Peyer's patch (tissue), 4 donors: ENCODE measurements at places on chromosomes 5 and 9. TPM values are rescaled to one million over a fixed set of nuclear protein-coding genes. Genes with fewer than 3 reads are reported as not detected.

GRCh38 chr9:124699575-124699974 lies 71.5 kb downstream of the NR6A1 start:
- no peaks in the 10 kb centered on the region for H3K36me3 ChIP-seq

GRCh38 chr5:38607396-38607795 lies 51.0 kb upstream of the LIFR start:
- H3K27ac ChIP-seq = no peak overlapping the region
- no peaks in the 10 kb centered on the region for H3K36me3 ChIP-seq
- DNase-seq = no peak
- no peaks in the 10 kb centered on the region for H3K4me1 ChIP-seq
- H3K4me3 ChIP-seq = no peak overlapping the region
- no peaks in the 10 kb centered on the region for H3K27me3 ChIP-seq

DNA sequence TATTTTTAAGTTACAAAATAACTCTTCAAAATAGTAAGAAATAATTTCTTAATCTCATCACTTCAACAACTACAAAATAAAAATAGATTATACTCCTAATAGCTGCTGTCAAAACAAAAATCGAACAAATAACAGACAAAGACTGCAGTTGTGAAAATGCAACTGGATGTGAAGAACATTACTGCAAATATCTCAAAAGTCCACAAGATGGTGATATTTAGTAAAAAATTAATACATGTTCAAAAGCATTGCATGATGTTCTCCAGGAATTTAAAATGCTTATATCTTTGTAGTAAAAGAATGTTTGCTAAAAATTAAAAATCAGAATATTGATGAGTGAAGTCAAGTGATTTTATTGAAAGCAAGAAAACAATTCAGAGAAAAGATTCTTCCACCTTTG lies 66.2 kb downstream of the MPDZ start:
- H3K36me3 ChIP-seq = no peaks in the 10 kb centered on the region
- H3K27ac ChIP-seq = no peak overlapping the region
- H3K4me1 ChIP-seq = no peaks in the 10 kb centered on the region
- no peak overlapping the region for H3K4me3 ChIP-seq
- no peaks in the 10 kb centered on the region for H3K27me3 ChIP-seq

- H3K27ac ChIP-seq = no peak overlapping the region
- no peaks in the 10 kb centered on the region for H3K27me3 ChIP-seq
- H3K4me1 ChIP-seq = peaks cover 6% of the 10 kb centered on the region
- no peak for DNase-seq
- H3K4me3 ChIP-seq = no peak overlapping the region
Observed at GRCh38 chr5:40376566-40376965, 303.1 kb upstream of the PTGER4 start.

GRCh38 chr5:59103303-59103702 lies 520.4 kb downstream of the RAB3C start:
- no peak overlapping the region for H3K4me3 ChIP-seq
- H3K27me3 ChIP-seq = no peaks in the 10 kb centered on the region
- no peak overlapping the region for H3K27ac ChIP-seq
- DNase-seq = no peak
- no peaks in the 10 kb centered on the region for H3K4me1 ChIP-seq

GRCh38 chr5:88283690-88284089 lies 15.0 kb upstream of the TMEM161B start:
- H3K27me3 ChIP-seq = no peaks in the 10 kb centered on the region
- DNase-seq = no peak
- H3K4me3 ChIP-seq = no peak overlapping the region
- no peak overlapping the region for H3K27ac ChIP-seq
- no peaks in the 10 kb centered on the region for H3K36me3 ChIP-seq

DNA sequence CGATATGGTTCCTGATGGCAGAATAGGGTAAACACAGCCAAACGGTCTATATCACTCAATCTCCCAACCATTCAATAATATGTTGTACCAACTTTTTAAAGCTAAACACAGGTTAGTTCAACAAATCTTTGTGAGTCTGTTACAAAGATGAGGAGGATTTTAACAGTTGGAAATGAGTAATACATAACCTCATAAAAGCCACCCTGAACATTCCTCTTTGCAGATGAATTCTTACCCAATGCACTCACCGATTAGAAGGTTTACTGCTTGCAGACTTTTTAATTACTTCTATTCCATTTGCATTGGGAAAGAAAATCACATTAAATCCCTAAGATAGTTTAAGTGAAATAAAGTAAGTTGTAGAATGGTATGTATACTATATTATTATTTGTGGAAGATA lies 23.3 kb upstream of the TRMT10B start:
- no peaks in the 10 kb centered on the region for H3K27me3 ChIP-seq
- no peaks in the 10 kb centered on the region for H3K36me3 ChIP-seq
- no peak overlapping the region for H3K27ac ChIP-seq
- no peaks in the 10 kb centered on the region for H3K4me1 ChIP-seq

- H3K27ac ChIP-seq = no peak overlapping the region
- no peaks in the 10 kb centered on the region for H3K27me3 ChIP-seq
- DNase-seq = no peak
- H3K4me1 ChIP-seq = no peaks in the 10 kb centered on the region
Observed at GRCh38 chr9:84937180-84937579, 267.7 kb downstream of the NTRK2 start.

GRCh38 chr5:172713113-172713808 lies 57.7 kb downstream of the DUSP1 start:
- H3K4me3 ChIP-seq = no peak overlapping the region
- H3K27me3 ChIP-seq = no peaks in the 10 kb centered on the region
- DNase-seq = peak; percentile 81
- no peak overlapping the region for H3K27ac ChIP-seq

- no peaks in the 10 kb centered on the region for H3K36me3 ChIP-seq
- peak overlapping the region; percentile 79 for H3K4me3 ChIP-seq
- H3K27ac ChIP-seq = peak overlapping the region; percentile 99
- H3K27me3 ChIP-seq = no peaks in the 10 kb centered on the region
Observed at GRCh38 chr5:132961887-132962286, 1.5 kb downstream of the AFF4 start.

GRCh38 chr5:181056431-181056830 lies 16.4 kb downstream of the BTNL9 start:
- H3K36me3 ChIP-seq = no peaks in the 10 kb centered on the region
- no peaks in the 10 kb centered on the region for H3K27me3 ChIP-seq
- no peak overlapping the region for H3K27ac ChIP-seq
- no peaks in the 10 kb centered on the region for H3K4me1 ChIP-seq
- no peak overlapping the region for H3K4me3 ChIP-seq
- DNase-seq = no peak

GRCh38 chr9:81729135-81729534 lies 39.8 kb upstream of the TLE1 start:
- no peaks in the 10 kb centered on the region for H3K36me3 ChIP-seq
- no peaks in the 10 kb centered on the region for H3K27me3 ChIP-seq
- no peak for DNase-seq
- H3K4me3 ChIP-seq = no peak overlapping the region

DNA sequence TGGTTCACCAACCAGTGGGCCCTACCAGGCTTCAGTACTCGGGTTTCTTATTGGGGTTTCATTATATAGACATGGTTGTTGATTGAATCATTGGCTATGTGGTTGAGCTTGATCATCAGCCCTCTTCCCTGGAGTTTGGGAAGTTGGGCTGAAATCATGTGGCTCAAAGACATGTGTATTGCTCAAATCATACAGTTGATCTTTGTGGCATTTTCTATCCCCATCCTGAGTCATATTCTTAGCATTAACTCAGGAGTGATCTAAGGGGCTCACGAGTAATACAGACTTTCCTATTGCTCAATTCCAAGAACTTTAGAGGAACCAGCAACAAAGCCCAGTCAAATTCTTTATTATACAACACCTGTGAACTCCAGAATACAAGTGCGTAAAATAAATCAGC lies 66.2 kb downstream of the SMC5 start:
- no peaks in the 10 kb centered on the region for H3K4me1 ChIP-seq
- no peak for DNase-seq
- H3K27me3 ChIP-seq = no peaks in the 10 kb centered on the region
- no peak overlapping the region for H3K27ac ChIP-seq

DNA sequence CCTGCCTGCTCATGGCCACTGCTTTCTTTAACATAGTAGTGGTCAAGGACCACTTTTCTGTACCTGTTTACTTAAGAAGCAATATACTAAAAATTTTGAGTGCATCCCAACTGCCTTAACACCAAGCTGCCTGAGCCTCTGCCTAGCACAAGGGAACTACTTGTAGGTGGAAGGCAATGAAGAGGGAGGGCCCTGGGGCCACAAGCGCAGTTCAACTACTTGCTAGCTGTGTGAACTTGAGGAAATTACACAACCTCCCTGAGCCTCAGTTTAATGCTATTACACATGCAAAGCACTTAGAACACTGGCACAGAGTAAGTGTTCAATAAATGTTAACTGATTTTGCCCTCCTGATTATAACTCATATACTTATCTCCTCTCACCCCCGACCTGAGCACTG lies 6.3 kb downstream of the ARL15 start:
- H3K4me1 ChIP-seq = no peaks in the 10 kb centered on the region
- H3K36me3 ChIP-seq = no peaks in the 10 kb centered on the region
- no peak for DNase-seq
- H3K27me3 ChIP-seq = no peaks in the 10 kb centered on the region

DNA sequence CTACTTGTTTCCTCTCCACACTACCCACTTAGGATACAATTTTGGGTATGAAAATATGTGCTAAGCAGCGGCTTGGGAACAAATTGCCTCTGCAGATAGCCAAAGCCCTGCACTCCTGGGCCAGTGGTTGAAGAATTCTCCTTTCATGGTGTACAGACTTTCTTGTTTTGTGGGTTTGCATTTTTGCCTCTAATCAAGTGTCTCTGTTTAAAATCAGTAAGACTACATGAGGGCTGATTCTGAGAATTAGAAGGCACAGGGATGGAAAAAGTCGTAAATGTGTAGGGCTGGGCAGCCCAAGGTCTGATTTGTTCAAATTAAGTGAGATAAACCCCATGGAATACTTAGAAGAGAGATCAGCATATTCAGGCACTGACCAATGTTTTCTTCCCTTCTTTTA lies 103.7 kb upstream of the CD180 start:
- H3K4me3 ChIP-seq = no peak overlapping the region
- H3K27ac ChIP-seq = no peak overlapping the region
- no peaks in the 10 kb centered on the region for H3K4me1 ChIP-seq
- DNase-seq = no peak

Gene CCL28
- 5.5 TPM for total RNA-seq

Gene PCDHB12
- 0.35 TPM for total RNA-seq
